ENCODE measurements at places on chromosomes 3 and 15. TPM values are rescaled to one million over a fixed set of nuclear protein-coding genes. Genes with fewer than 3 reads are reported as not detected.

EIF4G1 gene
- total RNA-seq = 119 TPM

MYH15 gene
- 1.2 TPM for total RNA-seq

GOLGA6A gene
- 0.23 TPM for total RNA-seq

MASP1 gene
- 24.2 TPM for total RNA-seq

CPB1 gene
- not detected for total RNA-seq

SUSD5 gene
- 7.4 TPM for total RNA-seq

CYP11A1 gene
- total RNA-seq = 0.23 TPM

FXR1 gene
- 172 TPM for total RNA-seq

COL8A1 gene
- total RNA-seq = 1.8 TPM

GOLGA8Q gene
- total RNA-seq = 0.69 TPM

SLC15A2 gene
- 29.5 TPM for total RNA-seq

ZNF662 gene
- 16.6 TPM for total RNA-seq

DHX36 gene
- 141 TPM for total RNA-seq

PYGO1 gene
- total RNA-seq = 53.1 TPM

CSNK1G1 gene
- 52.1 TPM for total RNA-seq

CLDN11 gene
- 18.2 TPM for total RNA-seq

RTF1 gene
- total RNA-seq = 58.1 TPM

CCR4 gene
- total RNA-seq = not detected

CDC25A gene
- 10.8 TPM for total RNA-seq

GPR87 gene
- not detected for total RNA-seq

Data from diencephalon (tissue), 1 donor.